T-helper 1 cell (primary cell): ENCODE measurements at places on chromosomes 7 and 10.

DNA sequence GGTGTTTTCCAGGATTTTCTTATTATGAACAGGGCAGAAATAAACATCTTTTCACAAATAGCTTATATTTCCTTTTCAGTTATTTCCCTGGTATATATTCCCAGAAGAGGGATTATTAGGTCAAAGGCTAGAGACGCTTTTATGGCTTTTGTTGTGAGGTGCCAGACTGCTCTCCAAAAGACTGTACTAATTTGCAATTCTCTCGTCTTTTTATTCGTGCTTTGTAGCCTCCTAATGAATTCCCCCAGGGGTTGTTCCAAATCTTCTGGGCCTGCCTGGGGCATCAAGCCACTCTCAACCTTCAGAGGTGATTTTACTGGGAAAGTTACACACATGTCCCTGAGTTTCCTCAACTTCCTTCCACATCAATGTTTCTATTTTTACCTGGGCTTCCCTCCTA is 34.0 kb upstream of the R3HCC1L start:
- DNase-seq: no peak

GRCh38 chr7:36788825-36789470 is 64.7 kb upstream of the AOAH start:
- no peak for DNase-seq

- DNase-seq: no peak
These were observed 765.1 kb downstream of the MAGI2 start for GRCh38 chr7:78688376-78688775.

- no peak for DNase-seq
These were observed 50.5 kb upstream of the TRIM8 start for GRCh38 chr10:102593804-102594079.

GRCh38 chr10:79431428-79431827 is 14.0 kb downstream of the ZCCHC24 start:
- no peak for DNase-seq

DNA sequence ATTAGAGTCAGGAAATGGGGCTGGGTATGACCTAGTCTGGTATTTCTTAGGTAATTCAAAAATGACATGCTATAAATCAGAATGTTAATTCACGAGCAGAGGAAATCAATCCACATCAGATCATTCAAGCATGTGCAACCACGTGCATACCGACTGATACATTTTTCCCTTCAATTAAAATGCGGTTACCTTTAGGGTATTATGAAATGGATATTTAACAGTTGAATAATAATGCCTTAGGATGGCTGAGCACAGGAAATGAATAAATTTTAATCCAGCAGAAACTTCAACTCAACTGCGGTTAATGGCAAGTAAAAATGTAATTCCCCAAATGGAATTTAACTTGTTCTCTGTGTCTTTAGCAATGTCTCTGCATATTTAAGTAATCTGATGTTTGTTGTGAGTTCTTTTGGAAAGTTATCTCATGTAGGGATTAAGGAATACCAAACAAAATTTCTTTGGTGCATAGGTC is 9.2 kb downstream of the CPA2 start:
- no peak for DNase-seq

DNA sequence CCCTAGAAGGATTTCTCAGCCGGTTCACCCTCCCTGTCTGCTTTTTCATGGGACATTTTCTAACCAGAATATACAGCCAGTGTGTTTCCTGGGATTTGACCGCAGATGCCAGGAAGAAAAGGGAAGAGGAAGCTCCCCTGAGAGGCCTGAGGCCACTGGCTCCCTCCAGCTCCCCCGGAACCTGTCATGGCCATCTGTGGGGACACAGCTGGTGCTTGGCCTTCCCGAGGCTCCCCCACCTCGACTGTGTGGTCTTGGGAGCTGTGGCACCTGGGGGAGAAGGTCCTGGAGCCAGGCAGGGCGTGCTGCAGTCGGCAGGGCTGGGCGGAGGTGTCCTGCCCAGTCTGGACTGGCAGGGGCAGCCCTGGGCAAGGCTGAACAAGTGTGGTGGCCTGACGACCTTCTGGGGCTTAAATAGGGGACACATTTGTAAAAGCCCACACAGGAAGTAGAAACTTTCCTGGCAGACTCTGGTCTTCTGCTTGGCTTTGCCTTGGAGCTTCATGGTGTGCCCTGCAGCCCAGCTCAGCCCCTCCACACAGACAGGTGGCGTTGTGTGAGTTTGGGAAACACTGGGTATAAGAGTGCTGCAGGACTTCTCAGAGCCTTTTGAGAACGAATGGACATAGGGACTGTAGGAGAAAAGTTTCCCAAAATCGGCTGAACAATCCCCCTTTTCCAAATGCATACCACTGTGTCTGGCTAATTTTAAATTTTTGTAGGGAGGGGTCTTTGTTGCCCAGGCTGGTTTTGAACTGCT is 6.8 kb downstream of the BRI3 start:
- no peak for DNase-seq

DNA sequence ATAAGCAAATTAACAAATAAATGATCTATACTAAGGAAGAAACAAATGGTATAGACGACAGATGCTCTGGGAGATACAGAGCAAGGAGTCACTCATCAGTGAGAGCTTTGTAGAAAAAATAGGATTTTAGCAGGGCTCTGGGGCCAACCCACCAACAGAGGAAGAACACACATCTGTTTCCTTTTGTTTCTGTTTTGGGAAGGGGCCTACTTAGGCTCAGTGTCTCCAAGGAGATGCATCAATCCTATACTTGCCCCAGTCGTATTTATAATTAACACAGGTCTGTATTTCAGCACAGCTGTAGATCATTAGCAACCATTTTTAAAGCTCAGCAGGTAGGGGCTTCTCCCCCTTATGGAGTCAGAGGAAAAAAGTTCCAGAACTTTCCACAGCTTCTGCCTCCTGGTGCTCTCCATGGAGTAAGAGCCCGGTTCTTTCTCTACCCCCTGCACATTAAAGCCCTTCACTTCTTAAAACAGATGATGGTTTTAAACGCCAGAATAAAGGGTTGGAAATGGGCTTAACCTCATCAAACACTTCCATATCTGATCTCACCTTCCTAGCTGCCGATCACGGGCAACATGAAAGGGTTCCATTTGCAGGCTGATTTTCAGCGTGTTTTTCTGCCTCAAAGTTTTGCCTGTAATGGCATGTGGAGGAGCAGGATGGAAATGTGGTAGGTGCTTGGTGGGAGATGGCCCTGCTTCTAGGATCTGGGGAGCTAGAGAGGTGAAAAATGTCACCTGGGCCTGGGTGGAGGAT is 291.7 kb downstream of the TCF7L2 start:
- DNase-seq: no peak

DNA sequence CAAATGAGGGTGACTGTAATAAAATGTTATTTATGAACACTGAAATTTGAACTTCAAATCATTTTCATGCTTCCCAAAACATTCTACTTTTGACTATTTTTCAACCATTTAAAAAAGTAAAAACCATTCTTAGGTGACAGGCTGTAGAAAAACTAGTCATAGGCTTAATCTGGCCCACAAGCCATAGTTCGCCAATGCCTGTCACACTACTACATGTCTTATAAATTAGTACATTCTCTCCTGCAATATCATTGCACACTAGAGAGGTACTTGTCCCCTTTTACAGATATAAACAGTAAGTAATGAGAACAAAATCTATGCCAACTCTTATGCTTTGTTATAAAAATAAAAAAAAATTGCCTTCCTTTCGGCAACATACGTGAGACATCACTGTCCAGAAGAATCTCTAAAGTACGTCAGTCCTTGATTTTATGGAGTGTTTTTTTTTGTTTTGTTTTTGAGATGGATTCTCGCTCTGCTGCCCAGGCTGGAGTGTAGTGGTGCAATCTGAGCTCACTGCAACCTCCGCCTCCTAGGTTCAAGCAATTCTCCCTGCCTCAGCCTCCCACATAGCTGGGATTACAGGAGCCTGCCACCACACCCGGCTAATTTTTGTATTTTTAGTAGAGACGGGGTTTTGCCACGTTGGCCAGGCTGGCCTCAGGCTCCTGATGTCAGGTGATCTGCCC is 23.2 kb downstream of the UPF2 start:
- DNase-seq: no peak

GRCh38 chr10:99234791-99235657 is 628 bp downstream of the HPSE2 start:
- no peak for DNase-seq

DNA sequence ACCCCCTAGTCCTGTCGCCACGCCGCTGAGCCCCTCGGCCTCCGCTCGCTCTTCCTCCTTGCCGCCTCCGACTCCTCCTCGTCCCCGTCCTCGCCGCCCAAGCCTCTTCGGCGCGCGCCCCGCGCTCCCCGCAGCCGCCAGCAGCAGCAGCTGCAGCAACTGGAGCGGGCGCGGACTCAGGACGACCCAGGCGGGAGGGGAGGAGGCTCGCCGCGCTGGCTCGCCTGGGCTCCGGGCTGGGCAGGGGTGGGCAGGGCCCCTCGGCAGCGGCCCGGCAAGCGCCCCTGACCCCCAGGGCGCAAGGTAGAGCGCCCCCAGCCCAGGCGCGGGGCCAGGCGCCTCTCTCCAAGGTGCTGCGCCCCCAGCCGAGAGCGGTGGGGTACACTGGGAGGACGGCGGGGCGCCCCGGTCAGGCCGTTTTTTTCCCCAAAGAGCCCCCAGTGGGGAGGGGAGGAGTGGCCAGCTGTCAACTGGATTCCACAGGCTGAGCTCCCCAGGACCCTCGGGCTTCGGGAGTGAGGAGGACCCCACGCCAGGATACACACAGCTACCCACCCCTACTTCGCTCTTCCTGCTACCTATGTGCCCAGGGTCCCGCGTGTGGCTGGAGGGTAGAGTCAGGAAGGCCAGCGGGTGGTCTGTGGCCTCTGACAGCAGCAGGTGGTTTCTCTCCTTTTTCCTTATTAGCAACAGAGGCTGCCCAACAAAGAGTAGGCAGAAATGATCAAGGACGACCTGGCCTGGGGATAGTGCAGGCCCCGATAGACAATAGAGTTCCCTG is 903 bp upstream of the KCNMA1 start:
- DNase-seq: no peak

DNA sequence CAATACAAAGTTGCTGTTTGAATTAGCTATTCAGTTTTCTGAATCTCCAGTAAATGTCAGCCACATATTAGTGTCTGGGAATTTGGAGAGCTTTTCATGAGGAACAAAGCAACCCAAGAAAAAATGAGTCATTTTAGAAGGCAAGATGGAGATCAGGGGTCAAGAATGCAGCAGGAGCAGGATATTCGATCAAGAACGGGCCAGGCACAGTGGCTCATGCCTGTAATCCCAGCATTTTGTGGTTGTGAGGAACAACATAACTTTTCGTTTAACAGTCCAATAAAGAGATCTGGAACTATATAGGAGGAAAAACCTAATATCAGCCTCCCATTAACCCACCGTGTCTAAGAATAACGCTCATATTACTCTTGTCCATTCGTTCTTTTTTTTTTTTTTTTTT is 600.5 kb downstream of the MAGI2 start:
- no peak for DNase-seq

DNA sequence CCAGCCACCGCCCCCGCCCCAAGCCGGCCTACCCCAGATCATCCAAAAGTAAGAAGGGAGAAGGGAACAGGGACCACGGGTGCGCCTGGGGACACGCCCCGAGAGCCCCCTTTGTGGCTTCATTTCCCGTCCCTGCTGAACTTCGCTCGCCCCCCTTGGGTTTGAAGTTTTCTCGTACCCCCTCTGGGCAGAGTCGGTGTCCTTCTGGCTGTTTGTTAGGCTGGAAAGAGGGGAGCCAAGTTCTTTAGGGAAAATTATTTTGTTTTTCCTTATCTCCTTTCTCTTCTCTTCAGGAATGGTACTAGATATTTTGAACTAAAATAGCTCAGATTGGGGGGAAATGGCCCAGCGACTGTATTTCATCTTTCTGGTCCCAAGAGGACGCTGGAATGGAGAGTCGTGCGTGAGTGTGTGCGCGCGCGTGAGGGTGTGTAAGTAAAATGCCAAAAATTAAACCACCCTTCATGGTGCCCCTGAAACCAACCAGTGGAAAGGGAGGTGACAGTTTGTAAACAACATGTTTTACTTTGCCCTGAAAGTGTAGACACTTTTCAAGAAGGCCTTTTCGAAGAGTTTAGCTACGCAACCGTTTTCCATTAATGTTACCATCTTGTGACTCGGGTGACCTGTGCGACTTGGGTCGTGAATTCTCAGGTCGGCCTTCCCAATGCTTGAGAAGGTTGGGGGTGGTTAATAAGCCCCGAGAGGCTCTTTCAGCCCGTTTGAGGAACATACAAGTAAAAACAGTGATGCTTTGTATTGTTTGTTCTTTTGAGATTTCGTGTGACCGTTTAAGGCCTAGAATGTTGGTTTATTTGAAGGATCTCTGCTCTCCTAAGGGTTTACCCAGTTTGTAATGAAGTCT is 694 bp downstream of the RBM20 start:
- DNase-seq: no peak

DNA sequence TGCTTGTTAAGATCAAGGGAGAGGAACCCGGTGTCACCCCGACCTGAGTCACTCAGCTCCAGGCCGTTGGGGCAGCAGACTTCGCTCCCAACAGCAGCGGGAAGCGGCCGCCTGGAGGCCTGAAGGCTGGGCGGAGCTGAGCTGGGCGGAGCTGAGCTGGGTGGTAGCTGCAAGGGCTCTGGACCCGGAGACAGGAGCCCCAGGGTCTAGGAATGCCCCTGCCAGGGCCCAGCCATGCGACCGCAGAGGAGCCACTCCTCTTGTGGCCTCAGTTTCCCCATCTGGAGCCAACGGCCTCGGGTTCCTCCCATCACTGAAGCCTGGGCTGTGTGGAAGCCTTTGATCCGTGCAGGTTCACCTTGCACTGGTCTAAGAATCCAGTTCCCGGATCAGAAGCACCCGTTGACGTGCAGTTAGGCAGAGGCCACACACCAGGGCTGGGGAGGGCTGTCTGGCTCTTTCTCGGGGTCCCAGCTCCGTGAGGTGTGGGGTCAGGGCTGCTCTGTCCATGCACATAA is 21.9 kb upstream of the DPYSL4 start:
- no peak for DNase-seq

DNA sequence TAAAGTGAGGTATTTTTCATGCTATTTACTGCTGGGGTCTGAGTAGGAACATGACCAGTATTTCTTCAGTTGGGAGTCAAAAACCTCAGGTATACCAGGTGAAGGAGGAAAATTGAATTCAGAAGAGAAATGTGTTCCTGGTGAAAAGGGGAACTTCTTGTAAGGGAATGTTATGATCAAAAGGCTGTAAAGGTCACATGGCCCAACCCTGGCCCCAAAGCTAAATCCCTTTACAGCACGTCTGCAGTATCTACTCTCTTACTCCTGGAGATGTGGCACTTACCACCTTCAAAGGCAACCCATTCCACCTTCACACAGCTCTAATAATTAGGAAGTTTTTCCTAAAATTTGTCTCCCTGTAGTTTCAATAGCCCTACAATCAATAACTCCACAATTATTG is 15.2 kb downstream of the PIK3AP1 start:
- DNase-seq: no peak

GRCh38 chr7:16785321-16785720 is 19.5 kb downstream of the AGR2 start:
- DNase-seq: no peak
